GM12892 (cell line): ENCODE measurements at places on chromosomes 12 and 14.

DNA sequence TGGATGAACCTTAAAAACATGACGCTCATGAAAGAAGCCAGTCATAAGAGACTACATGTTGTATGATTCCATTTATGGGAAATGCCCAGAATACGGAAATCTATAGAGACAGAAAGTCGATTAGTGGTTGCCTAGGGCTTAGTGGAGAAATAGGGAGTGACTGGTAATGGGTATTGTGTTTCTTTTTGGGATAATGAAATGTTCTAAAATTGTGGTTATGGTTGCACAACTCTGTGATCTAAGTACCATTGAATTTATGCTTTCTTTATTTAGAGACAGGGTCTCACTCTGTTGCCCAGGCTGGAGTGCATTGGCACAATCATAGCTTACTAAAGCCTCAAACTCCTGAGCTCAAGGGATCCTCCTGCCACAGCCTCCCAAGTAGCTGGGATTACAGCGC, 8.0 kb downstream of the RBMS2 start:
- no peak for DNase-seq

GRCh38 chr12:120089796-120090195, 26.8 kb downstream of the RAB35 start:
- DNase-seq = no peak

- peak; percentile 93 for DNase-seq
These were observed 19.4 kb downstream of the GPR132 start for GRCh38 chr14:105045710-105046326.

GRCh38 chr12:8096281-8096915, 14.3 kb downstream of the NECAP1 start:
- no peak for DNase-seq

DNA sequence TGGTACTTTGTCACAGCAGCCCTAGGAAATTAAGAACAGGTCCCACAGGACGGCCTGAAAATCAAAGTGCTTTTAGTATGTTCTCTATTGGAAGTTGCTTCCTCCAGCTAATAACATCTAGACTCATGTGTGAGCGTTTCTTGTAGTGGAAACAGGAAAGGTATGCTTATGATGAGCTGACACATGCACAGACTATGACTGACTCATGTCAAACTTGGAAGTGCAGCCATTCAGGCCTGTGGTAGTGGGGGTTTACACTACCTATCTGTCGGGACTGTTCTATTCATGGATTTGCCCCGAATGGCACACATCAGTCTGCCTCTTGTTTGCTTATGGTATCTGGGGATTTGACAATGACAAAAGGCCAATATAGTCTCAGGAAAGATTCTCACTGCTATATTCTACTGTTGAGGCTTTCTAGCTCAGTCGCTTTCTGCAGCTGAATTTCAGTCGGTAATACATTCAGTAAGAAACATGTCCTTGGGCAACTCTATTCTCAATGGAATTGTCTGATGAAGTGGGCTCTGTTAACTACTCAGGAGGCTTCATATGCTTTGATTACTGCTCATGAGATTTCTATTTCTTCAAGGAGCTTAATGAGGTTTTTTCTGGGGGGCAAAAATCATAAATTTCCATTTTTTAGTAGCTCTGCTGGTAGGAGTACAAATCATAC, 270.3 kb upstream of the DAAM1 start:
- DNase-seq = no peak

GRCh38 chr14:60618241-60618640, 31.0 kb downstream of the SIX1 start:
- no peak for DNase-seq

GRCh38 chr14:42556551-42556950, 949.9 kb downstream of the LRFN5 start:
- DNase-seq = no peak

GRCh38 chr12:28303192-28303591, 112.9 kb downstream of the CCDC91 start:
- no peak for DNase-seq

- DNase-seq = no peak
These were observed 279.3 kb upstream of the E2F7 start for GRCh38 chr12:77344651-77345050.

DNA sequence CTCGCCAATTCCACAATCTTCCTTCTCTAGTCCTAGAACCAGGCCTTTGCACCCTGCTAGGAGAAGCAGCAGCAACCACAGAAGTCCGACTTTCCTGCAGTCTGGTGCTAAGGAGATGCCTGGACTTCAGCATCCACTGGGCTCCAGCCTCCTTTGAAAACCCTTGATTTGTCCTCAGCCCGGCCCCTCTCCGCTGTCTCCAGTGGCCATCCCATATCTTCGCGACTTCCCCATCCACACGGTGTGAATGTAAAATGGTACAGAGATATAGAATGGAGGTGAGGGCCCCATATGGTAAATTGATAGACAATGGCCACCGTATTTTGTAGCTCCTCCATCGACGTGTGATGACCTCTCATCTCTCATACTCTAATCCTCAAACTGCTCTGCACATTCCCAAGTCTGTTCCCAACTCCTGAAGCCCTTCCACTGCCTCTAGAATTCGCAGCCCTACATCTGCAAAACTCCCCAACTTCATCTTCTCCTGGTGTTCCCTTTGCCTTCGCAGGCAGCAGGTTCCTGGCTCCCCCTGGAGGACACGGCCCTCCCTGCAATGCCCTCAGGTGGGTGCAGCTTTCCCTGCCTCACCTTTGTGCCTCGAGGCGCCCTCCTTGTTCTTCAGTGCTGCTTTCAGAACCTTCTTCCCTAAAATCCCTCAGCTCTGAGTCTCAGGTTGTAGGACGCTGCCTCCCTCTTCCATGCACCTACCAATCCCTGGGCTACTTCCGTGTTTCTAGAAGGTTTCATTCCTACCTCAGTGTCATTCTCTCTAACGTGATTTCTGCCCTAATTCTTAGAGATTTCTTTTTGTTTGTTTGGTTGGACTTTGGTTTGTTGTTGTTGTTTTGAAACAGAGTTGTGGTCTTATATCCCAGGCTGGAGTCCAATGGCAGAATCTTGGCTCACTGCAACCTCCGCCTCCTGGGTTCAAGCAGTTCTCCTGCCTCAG, 36.7 kb downstream of the TMBIM6 start:
- DNase-seq = no peak
